ENCODE measurements at places on chromosomes 2 and 18. TPM values are rescaled to one million over a fixed set of nuclear protein-coding genes. Genes with fewer than 3 reads are reported as not detected.
A peak's percentile ranks its signal among the peaks of the same experiment; 100 is the strongest.

DNA sequence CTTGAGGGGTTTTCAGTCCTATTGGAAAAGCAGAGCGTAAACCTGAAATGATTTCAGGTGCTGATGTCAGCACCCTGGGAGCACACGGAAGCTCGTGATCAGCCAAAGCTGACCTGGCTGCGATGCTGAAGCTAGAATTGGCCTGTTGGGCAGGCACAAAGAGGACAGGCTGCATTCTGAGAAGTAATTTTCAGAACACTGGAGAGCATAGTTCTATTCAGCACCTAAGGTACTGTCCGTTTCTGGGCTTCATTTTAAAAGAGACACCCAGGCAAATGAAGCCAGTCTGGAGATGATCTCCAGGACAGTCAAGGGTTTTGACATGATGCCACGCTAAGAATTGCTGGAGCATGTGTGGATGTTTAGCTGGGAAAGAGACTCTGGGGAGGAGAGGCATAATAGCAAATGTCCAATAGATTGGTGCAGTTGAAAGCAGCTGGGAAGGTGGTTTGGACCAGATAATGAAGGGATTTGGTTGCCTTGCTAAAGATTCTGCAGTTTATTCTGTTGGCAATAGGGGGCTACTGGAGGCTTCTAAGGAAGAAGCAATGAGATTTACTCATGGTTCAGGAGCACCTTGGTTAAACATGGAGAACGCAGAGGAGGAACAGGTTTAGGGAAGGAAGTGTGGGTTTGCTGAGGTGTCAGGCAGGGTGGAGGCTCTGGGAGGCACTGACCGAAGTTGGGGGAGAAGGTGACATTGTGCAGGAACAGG, 86.6 kb downstream of the ACOXL start:
- DNase-seq = no peak

DNA sequence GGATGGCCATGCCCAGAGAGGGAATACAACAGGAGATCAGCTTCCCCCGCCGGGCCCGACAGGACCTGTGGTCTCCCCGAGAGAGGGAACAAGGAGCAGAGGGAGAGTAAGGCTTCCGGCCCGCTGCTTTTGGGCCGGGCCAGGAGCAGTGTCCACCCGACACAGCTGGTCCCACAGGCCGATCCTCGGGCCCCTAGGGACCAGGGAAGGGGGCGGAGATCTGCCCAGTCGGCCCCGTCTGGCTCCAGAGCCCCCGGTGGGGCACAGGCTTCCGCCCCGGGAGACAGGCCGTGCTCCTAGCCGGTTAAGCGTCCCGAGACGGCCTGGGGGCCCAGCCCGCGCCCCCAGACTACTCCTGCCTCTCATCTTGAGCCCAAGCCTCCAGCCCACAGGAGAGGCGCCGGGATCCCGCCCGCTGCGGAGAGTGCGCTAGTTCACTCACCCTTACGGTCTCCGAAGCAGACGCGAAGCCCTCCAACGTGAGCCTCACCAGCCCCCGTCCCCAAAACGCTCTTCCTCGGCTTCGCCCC, at the start of gene MCFD2:
MCFD2 (minus strand) TSS at position 526 of the 530 bp plus-strand sequence. CDS start 6,635 bp downstream, outside the sequence.
- DNase-seq = peak; percentile 76

GRCh38 chr2:99504844-99505584, 15.2 kb upstream of the REV1 start:
- no peak for DNase-seq

Gene ARMC9
- 15.4 TPM for total RNA-seq

GRCh38 chr18:79902075-79902474, 49.4 kb downstream of the SLC66A2 start:
- DNase-seq = no peak

Gene BCL2
- total RNA-seq = 47.3 TPM

All from sciatic nerve (tissue), 2 donors.